ENCODE measurements at places on chromosomes 6 and 20.

GRCh38 chr20:45878076-45878761 is 2.8 kb upstream of the ZSWIM1 start:
- DNase-seq, result no peak

DNA sequence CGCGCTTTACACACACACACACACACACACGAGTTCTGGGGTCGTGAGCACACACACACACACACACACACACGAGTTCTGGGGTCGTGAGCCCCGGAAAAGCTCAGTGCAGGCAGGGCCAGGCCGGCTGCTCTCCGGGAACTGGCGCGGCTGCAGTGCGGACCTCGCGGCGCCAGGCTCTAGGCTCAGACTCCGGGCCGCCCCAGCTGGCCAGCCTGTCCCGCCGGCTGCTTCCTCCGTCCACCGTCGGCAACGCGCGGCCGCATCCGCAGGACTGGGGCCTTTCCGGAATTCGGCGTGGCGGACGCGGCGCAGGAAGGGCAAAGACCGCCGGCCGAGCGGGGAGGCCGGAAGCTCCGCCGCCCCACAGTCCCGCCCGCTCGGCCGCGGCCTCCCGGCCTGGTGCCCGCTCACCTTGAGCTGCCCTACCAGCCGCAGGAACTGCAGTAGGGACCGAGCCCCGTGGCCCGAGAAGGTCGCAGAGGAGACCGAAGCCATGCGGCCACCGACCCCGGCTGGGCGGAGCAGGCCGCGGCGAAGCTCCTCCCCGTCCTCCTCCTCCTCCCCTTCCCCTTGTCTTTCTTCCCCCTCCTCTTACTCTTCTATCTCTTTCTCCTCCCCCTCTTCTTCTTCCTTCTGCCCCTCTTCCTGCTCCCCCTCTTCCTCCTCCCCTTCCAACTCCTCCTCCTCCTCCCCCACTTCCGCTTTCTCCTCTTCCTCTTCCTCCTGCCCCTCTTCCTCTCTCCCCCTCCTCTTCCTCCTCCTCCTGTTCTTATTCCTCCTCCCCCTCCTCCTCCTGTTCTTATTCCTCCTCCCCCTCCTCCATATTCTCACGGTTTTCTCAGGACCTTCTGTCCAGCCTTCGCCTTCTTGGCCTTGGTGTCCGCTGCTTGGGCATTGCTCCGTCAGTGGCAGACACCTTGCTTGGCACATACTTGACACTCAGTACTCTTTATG is at the start of gene HDDC2:
HDDC2 (minus strand) TSS at position 533 of the 957 bp plus-strand sequence; CDS start at position 498, 35 bp downstream.
- DNase-seq, result no peak

DNA sequence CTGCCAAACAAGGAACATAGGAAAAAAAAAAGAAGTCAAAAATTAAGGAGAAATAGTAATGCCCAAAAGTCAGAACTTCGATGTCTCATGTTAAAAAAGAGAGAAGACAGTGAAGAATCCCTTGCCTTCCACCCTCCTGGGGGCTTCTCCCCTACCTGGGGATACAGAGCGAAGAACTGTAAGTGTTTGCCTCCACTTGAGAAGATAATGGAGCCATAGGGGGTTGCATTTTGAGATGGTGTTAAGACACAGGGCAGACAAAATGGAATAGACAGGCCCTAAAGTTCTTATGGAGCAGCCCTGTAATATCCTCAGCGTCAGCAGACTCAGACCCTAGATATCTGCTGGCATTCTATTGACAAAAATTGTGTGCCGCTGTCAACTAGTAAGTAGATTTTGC is 222.2 kb upstream of the MAP3K7 start:
- no peak for DNase-seq

DNA sequence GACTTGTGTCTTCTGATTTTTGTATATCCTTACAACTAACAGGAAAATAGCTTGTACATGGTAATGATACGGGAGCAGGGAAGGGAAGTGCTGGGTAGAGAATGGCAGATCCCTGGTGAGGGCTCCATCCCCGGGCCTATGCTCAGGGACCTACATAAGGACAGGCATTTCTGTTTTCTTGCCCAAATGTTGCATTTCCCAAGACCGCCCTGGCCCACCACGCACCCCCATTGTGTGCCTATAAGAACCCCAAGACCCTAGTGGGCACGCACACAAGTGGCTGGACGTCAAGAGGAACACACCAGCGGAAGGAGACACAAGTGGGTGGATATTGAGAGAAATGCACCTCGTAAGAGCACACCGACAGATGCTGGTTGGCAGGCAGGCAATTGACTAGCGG is 616.3 kb upstream of the MAN1A1 start:
- DNase-seq, result no peak

DNA sequence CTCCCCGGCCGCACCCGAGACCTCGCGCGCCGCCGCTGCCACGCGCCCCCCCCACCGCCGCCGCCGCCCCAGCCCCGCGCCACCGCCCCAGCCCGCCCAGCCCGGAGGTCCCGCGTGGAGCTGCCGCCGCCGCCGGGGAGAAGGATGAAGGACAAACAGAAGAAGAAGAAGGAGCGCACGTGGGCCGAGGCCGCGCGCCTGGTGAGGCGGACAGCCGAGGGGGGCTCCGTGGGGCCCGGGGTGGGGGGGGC is 426 bp downstream of the ASXL1 start:
- DNase-seq, result no peak

DNA sequence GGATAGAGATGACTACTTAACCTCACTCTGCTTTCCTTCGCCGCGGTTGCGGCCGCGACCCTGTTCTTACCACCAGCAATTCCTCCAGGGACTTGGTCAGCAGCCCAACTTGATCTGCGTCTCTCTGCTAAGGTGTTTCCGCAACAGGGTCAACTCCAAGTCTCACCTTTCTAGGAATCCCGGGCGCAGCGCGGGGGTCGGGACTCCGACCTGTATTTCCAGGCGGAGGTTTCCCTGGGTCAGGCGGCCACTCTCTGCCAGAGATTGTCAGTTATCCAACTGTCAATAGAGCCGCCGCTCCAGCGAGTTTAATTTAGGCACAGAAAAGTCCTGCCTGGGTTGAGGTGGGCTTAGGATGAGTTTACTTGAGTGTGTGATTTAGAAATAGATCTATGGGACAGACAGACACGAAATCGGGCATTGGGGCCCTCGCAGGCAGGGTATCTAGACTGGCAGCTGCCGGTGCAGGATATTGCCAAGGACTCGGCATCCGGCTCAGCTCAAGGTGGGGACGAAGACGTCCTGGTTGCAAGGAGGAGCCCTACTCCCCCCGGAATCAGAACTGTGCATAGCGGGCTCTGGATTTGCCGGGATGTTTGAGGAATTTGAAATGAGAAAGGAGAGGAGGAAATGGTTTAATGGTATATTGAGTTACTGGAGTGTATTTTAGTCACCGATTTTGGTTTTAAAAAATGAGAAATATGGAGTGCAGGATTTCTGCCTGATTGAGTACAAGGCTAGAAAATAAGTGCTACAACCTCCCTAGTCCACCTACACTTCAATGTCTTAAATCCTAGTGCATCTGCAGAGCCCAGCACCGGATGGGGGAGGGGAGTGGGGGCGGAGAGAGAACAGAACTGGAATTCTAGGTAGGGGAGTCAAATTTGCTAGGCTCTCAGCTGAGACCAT is 23.7 kb downstream of the POM121L2 start:
- DNase-seq, result no peak

GRCh38 chr6:164882236-164882635 is 427.2 kb downstream of the C6orf118 start:
- DNase-seq, result no peak

Data from AG04449 (cell line).